ENCODE measurements at places on chromosomes 1 and 21.

DNA sequence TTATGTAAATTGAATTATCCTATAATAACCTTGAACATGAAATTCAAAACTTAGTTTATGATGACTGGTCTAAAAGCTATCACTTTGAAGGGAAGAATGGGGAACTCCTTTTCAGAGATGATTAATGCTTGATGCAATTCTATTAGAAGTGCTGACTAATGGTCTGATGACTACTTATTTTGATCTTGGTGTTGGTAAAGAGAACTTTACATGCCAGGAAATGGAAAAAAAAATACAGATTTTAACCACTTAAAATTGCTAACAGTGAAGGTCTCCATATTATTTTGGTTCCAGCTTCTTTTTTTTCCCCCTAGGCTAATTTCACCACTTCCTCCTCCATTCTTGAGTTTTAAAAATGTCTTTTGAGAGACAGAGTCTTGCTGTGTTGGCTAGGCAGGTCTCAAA is 22.9 kb downstream of the S1PR1 start:
- DNase-seq: no peak

- no peak for DNase-seq
Observed at GRCh38 chr1:30697571-30698376, 25.6 kb downstream of the MATN1 start.

DNA sequence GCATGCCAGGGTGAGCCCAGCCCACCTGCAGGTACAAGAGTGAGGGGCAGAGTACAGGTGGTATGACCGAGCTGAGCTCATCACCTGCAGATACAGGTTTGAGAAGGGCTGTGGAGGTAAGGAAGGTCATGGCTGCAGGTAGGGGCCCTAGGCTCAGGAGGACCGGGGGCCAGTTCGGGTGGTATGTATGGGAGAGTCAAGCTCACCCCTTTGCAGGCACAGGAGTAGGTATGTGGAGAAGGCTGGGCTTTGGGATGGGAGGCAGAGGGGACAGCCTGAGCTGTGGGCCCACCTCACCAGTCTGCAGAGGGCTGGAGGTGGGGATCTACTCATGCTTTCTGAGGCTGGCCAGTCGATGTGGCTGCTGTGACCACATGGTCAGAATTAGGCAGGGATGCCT is 17.2 kb downstream of the PODN start:
- no peak for DNase-seq

DNA sequence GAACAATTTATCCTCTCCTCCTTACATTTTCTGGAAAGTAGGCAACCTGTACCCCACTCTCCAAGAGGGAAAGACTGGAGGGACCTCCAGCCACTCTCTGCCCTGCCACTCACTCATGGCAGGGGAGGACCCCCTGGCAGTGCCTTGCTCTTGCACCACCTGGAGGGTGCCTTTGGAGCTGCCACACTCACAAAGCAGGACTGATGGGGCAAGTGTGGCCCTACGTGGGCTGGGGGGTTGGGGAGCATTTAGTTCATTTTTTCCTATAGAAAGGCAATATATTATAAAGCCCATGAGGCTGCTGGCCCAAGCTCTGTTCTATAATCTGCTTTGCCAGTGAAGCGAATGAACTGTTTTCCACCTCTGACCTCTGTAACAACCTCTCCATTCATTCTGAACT is 50.3 kb downstream of the GPR161 start:
- no peak for DNase-seq

GRCh38 chr1:26164036-26164860 is 4.5 kb downstream of the C1orf232 start:
- peak; percentile 58 for DNase-seq

GRCh38 chr1:86551305-86551704 is 4.4 kb downstream of the CLCA4 start:
- DNase-seq: no peak

- no peak for DNase-seq
Observed at GRCh38 chr1:32900956-32901822, at the start of gene TMEM54. TMEM54 (minus strand) TSS chr1:32901389; CDS start chr1:32901238, 151 bp downstream.

DNA sequence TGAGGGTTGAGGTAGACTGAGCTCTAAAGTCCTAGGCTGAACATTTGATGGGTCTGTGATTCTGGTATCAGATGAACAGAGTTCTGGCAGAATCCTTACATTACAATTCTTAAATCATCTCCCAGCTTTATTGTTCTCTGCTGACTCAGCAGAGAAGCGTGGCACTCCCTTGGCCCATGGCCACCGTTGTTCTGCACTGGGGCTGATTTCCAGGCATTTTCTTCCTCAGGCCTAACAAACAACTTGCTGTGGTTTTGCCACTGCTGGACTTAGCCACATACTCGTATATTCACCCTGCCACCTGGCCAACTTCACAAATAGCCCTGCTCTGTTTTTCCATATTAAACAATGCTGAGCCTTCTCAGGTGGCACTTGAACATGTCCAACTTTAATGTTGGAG is 223.2 kb downstream of the TNR start:
- no peak for DNase-seq

- DNase-seq: no peak
Observed at GRCh38 chr1:70034403-70034802, 171.0 kb downstream of the LRRC40 start.

DNA sequence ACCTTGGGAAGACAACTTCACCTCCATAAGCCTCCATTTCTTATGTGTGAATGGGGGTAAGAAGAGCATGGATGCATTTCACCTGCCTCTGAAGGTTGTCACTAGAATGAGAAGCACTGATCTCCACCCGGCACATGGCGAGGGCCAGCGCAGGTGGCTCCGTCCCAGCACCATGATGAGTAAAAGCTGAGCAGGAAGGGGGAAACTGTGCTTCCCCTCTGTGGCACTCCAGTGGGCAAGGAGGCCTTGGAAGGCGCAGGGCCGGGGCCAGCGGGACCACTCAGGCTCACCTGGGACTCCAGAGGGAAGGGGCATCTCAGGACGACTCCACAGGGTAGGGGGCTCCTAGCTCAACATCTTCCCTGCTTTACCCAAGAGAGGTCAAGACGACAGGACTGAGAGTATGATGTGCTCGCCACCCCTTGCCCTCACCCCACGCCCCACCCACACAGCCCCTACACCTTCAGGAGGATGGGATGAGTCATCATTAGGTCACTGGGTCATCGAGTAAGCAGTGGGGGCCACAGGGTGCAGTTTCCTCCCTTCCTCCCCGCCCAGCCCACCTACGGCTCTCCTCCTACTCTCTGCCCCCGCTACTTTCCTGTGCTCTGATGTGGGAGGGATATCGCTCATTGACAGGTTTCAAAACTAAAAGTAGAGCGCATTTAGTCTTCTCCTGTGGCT is 112.1 kb downstream of the HIVEP3 start:
- DNase-seq: peak; percentile 20

- DNase-seq: no peak
Observed at GRCh38 chr1:70587872-70588366, 176.9 kb downstream of the CTH start.

DNA sequence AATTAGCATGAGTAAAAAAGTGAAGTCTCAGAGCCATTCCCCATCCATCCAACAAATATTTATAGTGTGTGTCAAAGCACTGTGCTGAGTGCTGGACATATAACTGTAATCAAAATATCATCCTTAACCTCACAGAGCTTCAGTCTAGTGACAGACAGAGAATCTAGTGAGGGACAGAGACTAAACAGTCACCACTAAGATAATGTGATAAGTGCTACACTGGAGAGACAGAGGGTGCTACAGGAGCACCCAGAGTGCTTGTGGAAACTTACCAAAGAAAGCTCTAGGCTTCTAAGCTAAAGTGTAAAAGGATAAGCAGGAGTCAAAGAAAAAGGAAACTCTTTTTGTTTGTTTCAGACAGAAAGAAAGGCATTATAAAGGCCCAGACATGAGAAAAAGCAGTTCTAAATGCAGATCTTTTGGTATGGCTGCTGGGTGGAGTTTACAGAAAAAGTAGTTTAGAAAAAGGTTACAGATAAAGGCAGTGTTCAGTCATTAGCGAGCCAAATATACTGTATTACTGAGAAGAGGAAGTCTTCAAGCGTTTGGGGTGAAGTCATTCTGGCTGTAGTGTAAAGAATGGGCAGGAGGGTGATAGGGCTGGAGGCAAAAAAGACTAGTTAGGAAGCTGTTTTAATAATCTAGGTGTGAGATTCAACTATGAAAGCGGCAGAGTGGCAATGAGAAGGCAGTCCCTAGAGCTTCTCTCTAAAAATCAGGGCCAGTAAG is 83.8 kb downstream of the SCMH1 start:
- no peak for DNase-seq

- no peak for DNase-seq
Observed at GRCh38 chr1:44336668-44337067, 18.4 kb downstream of the ERI3 start.

GRCh38 chr1:57623039-57623790 is 199.4 kb upstream of the DAB1 start:
- DNase-seq: no peak

DNA sequence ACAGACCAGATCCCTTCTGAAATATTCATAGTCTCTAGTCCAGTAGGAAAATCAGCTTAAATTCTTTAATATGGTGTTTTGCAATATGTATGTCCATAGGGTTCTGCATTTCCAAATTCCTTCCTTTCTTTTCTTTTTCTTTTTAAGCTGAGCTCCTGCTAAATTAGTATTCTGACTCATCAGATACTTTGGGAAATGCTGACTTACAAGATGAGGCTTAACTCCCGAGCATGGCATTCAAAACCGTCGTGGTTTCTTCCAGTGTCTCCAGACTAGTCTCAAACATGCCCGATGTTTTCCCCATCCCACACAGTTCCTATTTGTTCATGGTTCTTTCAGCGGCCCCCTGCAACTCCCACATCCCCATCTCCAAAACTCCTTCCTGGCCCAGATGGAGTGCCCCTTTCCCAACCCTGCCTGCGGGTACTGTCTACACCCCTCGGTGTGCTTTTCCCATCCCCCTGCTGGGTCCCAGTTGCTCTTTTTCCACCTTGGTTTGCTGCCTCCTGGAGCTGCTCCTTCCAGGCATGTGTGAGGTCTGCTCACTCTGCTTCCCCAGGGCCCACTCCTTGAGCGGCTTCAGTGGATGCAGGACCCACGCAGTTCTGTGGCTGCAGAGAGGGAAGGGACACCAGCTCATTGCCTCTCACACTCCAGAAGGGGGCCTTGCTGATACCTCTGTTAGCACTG is 19.5 kb upstream of the ETV3 start:
- no peak for DNase-seq

- DNase-seq: no peak
Observed at GRCh38 chr1:176869577-176869976, 294.9 kb downstream of the ASTN1 start.

GRCh38 chr1:100769906-100770646 is 50.5 kb downstream of the VCAM1 start:
- no peak for DNase-seq

DNA sequence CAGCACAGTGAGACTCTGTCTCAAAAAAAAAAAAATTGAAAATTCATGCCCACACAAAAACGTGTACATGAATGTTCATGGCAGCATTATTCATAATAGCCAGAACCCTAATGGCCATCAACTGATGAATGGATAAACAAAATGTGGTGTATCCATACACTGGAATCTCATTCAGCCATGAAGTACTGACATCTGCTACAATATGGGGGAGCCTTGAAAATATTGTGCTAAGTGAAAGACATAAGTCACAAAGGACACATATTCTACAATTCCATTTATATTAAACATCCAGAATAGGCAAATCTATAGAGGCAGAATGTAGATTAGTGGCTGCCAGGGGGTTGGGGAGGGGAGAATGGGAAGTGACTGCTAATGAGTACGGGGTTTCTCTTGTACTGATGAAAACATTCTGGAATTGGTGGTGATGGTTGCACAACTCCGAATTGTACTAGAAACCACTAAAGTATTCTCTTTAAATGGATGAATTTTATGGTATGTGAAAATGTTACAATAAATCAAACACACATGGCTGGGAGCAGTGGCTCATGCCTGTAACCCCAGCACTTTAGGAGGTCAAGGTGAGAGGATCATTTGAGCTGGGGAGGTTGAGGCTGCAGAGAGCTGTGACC is 33.0 kb upstream of the KCNN3 start:
- DNase-seq: no peak

DNA sequence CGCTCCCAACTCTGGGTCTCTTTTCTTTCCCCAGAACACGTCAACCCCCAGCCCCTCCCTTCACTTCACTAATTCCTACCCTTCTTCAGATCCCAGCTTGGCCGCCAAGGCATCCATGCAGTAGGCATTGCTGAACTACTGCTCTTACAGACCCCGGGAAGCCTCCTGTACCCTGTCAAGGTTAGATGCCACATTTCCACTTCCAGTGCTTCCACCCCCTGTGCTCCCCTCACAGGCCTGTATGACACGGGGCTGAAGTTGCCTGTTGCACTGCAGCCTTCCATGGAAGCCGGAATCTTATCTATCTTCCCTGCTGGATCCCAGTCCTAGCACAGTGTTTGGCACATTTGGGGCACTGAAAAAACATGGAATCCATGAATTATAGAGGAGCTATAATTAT is 99.0 kb upstream of the SOD1 start:
- DNase-seq: no peak

- no peak for DNase-seq
Observed at GRCh38 chr1:79561521-79561978, 555.0 kb upstream of the ADGRL4 start.

DNA sequence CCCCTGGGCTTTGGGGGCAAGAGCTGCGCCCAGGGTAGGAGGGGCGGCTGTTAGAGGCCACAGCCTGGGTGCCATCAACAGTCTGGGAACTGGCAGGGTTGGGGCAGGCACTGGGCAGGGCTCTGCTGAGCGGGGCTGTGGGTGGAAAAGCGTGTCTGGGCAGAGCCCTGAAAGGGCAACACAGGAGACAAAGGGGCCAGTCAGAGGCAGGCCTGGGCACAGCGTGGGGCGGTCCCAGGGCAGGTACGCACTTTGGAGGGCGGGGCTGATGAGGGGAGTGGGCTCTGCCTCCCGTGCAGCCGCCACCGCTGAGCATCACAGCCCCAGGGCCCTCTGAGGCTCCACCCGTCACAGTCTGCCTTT is 13.9 kb downstream of the CELSR2 start:
- DNase-seq: no peak

- DNase-seq: no peak
Observed at GRCh38 chr1:240491156-240491555, 120.8 kb downstream of the GREM2 start.

GRCh38 chr1:25672763-25673409 is 56.3 kb downstream of the MAN1C1 start:
- no peak for DNase-seq
